Skin of body (tissue), 3 donors: ENCODE measurements at places on chromosomes 2 and 18.
A peak's percentile ranks its signal among the peaks of the same experiment; 100 is the strongest.

DNA sequence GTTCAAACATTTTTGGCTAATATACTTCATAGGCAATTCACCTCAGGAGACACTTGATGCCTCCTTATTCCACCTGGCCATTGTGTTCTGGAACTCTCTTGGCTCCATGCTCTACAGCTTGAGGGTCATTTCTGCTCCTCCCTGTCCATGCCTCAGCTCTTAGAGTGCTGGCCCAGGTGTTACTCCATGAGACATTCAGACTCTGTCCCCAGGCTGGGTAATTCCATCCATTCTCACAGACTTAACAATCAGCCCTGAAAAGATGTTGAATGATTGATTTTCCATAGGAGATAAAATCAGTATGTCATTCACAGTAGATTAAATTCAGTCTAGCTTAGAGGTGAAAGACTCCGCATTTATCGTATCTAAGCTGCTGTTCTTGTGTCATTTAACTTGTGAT, 168.6 kb upstream of the CWC22 start:
- DNase-seq: no peak

DNA sequence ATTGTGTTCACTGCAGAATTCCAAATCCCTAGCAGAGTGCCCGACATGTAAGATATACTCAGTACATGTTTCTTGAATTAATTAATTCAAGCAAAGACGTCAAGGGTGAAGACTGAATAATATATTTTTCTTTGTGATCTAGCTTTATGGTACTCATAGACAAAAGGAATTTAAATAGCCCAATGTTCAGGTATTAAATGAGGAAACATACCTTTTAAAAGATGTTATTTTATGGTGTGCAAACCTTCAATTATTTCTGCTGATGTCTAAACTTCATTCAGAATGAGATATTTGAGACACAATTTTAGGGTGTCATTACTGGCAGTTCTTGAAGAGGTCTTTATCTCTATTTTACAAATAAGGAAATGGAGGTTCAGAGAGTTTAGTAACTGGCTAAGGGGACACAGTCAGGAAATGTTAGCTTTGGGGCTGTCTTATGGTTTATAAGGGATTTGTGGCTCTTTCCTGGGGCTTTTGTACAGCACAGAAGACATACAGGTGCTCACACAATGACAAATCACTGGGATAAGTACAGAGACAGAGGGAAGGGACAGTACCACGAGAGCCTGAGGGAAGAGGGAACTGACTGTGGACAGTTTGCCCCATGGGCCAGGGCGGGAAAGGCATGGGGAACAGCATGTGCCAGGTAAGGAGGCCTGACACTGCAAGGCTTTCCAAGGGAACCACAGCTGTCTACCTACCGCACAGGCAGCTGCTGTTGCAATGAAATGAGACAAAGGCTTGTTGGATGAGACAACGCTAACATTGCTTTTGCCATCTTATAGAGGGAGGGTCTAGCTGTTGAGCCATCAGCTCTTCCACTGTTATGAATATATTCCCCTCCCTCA, 155.3 kb downstream of the DDX1 start:
- DNase-seq: no peak

GRCh38 chr2:177705511-177706173, 313.1 kb downstream of the AGPS start:
- no peak for DNase-seq

- DNase-seq: peak; percentile 48
Observed at GRCh38 chr2:101341901-101342624, 33.6 kb upstream of the RNF149 start.

- no peak for DNase-seq
Observed at GRCh38 chr2:204479557-204479956, 65.7 kb upstream of the PARD3B start.

GRCh38 chr2:148928395-148928794, 53.4 kb downstream of the KIF5C start:
- no peak for DNase-seq

GRCh38 chr2:63071664-63072063, 21.0 kb downstream of the OTX1 start:
- no peak for DNase-seq

- no peak for DNase-seq
Observed at GRCh38 chr18:10101729-10102128, 187.9 kb downstream of the VAPA start.

- no peak for DNase-seq
Observed at GRCh38 chr2:164662868-164663631, 41.8 kb upstream of the GRB14 start.

DNA sequence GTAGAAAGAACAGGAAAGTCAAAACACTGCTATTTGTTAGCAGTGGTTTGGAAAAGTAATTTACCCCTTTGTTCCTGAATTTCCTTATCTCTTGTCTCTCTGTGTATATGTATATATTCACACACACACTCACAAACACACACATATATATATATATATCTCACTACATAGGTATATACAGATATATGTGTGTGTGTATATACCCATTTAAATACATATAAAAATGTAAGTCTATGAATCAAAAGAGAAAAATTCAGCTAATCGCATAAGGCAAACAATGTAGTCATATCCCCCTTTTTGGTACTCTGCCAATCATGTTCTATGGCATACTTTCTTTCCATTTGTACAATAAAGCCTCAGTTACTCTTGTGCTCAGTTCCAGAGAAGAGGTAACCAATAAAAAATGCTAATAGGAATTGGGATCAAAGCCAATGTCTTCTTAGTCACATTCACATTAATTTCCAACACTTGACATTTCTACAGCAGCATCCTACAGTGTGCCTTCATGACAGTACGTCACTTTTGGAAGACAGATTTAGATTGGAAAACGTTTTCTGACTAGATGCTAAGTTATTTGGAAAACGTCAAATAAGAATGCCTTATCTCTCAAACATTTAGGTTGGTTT, 94.6 kb downstream of the MC4R start:
- DNase-seq: peak; percentile 0

DNA sequence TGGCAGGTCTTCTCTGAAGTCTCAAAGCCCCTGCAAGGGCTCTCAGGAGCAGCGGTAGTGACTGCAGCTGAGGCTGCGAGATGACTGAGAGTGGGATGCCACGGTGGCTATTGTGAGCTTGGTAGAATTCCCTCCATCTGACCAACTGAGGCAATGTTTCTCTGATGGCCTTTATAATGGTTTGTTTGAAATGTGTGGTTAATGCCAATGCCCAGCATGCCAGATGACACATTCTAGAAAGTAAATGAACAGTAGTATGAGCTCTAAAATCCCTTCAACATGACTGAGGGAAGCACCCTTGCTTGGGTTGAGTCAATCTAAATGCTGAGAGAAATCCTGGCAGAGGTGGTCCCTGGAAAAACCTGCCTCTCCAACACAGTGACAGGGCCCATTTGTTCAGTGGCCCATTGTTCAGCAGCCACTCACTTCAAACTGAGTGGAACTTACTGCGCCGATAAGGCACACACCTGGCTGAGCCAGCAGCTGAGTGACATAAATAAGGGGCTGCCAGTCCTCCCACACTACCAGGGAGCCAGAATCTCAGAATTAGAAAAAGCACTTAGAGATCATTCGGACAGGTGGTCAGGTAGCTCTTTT, 31.7 kb downstream of the SULT1C2 start:
- no peak for DNase-seq
